Stimulated activated CD4-positive, alpha-beta T cell treated with anti-CD3 and anti-CD28 coated beads, Interleukin-1b, Interleukin-23, amount 100 ng/mL, for 1 hour (primary cell): ENCODE measurements at places on chromosomes 1 and 21.
A peak's percentile ranks its signal among the peaks of the same experiment; 100 is the strongest.

GRCh38 chr1:198935306-198935921, 296.6 kb downstream of the PTPRC start:
- DNase-seq, result no peak

GRCh38 chr1:221335161-221336101, 406.5 kb downstream of the DUSP10 start:
- no peak for DNase-seq

DNA sequence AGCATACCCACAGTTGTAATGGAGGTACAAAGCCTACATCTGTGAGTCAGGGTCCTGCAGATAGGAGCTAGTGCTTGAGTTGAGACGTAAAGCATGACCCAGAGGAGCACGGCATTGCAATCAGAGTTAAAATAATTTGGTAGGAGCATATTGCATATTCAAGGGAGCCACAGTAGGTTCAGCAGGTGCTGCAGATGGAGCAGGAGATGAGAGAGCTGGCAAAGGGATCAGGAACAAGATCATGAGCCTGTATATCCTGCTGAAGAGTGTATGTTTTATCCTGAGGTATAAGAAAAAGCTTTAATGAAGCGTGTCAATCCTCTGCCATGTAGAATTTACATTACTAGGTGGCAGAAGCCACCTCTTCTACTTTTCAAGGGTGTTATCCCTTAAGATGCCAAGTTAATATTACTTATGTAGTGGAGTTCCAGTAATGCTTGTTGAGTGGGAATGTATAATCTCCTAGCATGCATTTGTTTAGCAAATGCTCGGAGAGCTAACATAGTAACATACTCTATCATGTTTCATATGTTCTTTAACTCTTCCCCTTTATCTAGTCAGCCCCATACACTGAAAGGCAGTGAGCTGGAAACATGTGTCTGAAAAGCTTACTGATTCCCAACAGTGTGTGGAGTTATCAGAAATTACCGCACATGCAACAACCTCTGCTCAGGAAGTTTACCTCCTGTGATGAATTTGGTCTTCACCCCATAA, 300.3 kb downstream of the GRIK1 start:
- no peak for DNase-seq

GRCh38 chr1:48194801-48195200, 27.7 kb upstream of the SLC5A9 start:
- no peak for DNase-seq

DNA sequence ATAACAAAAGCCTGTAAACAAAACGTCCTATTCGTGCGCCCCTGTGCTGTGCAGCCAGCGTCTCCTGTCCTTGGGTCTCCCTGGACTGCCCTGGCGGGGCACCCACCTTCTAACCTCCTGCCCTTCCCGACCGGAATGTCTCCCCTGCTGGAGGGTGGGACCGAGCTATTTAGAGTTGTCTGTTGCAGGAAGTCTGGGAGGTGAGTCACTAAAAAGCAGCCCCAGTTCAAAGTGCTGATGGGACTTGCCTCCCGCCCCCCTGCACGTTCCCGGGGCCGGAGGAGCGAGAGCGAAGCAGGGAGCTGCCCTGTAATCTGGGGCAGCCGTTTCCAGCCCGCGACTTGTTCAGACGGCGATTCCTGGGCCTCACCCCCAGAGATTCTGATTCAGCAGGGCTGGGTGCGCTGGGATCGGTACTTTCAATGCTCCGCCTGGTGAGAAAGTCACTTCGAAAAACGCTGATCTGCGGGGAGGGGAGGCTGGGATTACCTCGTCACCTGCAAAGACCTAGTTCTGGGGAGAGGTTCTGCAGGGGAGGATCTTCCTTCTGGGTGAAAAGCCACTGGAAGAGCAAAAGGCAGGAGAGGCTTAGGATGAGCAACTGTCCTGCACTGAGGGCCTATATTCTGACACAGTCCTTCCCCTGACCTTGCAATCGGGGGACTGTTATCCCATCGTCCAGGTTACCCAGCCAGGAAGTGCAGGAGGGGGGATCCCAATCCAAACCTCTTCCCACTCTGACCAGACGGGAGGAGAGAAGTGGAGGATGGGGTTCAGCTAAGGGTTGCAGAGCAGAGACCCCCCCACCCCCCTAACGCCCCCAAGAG, 1.2 kb upstream of the DHRS3 start:
- DNase-seq, result no peak

DNA sequence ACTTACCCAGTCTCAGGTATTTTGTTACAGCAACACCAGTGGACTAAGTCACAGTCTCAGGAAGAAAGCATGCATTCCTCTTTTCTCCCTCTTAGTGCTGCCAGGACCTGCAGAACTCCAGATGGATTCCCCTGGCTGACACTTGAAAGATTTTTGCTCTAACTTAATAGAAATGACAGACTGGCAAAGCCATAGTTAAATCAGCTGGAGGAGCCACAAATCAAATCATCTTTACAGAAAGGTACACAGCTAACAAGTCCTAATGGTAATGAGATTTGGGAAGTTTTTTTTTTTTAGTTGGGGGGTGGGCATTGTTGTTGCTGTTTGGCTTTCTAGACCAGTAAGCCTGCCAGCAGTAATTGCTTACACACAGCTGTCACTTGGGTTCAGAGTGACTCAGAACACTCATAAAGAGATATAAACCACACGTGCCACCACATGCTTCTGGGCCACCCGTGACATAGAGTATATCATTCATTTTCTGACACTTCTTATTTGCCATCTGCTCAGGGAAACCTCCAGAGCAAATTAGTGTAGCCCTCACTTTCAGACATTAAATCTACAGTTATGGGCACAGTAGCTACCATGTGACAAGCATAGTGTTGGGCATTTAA, 72.4 kb downstream of the FH start:
- no peak for DNase-seq

DNA sequence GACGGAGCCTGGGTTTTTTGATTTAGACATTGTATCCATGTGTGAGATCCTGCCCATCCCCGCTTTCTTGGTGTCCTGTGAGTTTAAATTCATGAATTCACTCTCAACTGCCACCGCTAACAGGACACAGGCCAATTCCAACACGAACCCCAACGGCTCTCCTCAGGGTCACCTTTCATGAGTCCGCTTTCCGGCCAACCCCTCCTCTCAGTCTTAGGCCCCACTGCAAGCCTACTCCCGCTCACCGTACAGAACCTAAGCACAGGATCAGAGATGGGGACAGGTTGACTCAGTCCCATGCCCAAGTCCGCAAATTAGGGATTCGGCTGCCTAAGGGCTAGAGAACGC, 238 bp upstream of the SCP2 start:
- DNase-seq, result no peak

- DNase-seq, result no peak
These were observed 27.0 kb downstream of the KHDRBS1 start for GRCh38 chr1:32040711-32041110.

DNA sequence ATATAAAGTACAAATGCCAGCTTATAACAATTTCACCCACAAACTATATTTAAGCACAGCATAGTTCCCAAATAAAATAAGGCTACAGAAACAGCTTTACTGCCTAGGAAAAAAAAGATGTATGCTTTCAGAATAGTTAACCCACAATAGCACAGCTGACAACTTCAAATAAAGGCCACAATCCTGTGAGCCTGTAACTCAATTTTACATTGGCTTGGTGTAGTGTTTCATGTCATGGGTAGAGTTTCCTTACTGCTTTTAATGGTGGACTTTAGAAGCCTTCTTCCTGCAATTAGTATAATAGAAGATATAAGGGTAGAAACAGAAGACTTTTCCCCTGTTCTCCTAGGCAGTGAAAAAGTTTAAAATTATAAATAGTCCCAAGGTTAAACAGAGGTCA, 44.3 kb upstream of the ZC3H11B start:
- DNase-seq, result no peak

GRCh38 chr1:111441573-111442192, 7.4 kb downstream of the WDR77 start:
- DNase-seq, result peak; percentile 35

- DNase-seq, result no peak
These were observed 10.2 kb downstream of the ATP1A2 start for GRCh38 chr1:160125746-160126145.

DNA sequence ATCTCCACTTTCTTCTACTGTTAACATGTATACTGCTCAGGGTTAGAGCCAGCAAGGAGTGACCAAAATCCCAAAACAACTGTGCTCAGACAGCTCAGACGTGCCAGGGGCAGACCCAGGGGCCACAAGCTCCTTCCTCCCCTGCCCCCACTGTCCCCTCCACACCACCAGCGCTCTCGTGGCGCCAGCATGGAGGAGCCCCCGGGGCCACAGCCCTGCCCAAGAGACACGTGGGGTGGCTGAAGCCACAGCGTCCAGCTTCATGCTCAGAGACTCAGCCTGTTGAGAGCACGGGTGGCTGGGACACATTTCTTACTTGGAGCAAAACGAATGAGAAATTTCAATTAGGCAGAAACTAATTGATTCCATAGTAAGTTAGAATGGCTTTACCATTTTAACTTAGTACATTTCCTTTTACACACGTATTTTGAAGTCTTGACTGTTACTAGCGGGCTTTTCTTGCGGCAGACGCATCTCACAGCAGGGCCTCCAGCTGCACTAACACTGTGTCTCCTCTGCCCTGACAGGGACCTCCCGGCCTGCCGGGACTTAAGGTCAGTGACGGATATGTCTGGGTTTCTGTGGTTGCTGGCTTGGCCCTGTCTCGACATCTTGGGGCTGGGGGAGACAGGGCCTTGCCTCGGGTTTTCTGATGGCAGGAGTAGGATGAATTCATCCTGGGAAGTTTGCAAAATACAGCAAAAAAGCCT, 54.2 kb downstream of the SLC19A1 start:
- no peak for DNase-seq

DNA sequence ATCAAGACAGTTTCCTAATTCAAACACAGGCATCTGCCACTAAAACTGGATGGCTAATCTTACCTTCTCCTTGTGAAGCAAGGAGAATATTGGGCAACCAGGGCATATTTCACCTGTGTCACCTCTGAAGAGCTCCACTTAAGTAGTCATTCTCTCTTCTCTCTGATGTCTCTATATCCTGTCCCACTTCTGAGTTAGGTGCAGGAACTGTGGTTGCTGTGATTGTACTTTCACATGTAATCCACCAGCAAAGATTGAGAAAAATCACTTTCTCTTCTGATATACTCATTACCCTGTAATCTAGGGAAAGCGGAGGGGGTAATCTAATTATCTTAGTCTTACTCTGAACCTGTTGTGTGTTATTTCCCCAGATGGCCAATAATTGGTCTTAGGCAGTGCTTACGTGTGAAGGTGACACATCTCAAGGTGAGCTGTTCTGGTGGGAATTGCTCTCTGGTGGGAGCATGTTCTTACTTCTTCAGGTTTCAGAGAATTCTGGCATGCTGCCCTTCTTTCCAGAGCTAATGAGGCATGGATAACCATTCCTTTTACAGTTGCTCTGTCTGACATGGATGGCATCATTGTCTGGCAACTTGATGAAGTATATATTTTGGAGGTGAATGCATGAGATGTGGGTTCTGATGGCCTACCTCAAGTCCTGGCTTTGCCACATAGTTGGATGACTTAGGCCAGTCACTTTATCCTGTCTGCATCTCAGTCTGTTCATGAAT, 12.0 kb downstream of the XCL2 start:
- no peak for DNase-seq

- DNase-seq, result no peak
These were observed 16.5 kb upstream of the HDAC1 start for GRCh38 chr1:32275424-32275823.

GRCh38 chr1:20978413-20978812, 191.3 kb upstream of the HP1BP3 start:
- DNase-seq, result no peak
